Gastroesophageal sphincter (tissue), 4 donors: ENCODE measurements at places on chromosomes 3 and 15.

DNA sequence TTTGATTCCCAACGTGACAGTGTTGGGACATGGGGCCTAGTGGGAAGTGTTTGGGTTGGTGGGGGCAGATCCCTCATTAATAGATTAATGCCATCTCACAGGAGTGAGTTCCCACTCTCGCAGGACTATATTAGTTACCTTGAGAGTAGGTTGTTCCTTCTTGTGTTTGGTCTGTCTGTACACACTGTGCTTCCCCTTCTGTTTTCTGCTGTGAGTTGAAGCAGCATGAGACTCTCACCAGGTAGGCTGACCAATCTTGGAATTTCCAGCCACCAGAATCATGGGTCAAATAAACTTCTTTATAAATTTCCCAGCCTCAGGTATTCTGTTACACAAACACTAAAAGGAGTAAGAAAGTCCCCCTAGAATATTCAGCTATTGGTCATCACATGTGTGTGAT is 145.4 kb downstream of the ERC2 start:
- H3K27me3 ChIP-seq = no peaks in the 10 kb centered on the region
- no peaks in the 10 kb centered on the region for H3K36me3 ChIP-seq
- no peak overlapping the region for H3K27ac ChIP-seq
- no peaks in the 10 kb centered on the region for H3K4me1 ChIP-seq

DNA sequence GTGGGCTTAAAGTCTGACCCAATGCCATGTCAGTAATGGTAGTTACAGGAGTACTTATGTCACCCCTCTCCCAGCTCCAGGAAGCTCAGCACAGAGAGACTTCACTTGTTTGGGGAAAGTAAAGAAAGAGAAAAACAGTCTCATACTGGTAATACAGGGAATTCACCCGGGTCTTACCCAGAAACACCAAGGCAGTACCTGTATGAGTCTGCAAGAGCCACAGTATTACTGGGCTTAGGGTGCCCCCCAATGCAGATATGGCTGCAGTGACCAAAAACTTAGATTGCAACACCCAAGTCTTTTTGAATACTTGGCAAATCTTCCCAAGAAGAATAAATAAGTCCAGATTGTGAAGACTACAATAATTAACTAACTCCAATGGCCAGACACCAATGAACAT is 622.1 kb downstream of the IGSF11 start:
- H3K27ac ChIP-seq = no peak overlapping the region
- no peak for ATAC-seq
- H3K27me3 ChIP-seq = no peaks in the 10 kb centered on the region
- H3K4me1 ChIP-seq = no peaks in the 10 kb centered on the region
- H3K4me3 ChIP-seq = no peak overlapping the region
- H3K36me3 ChIP-seq = no peaks in the 10 kb centered on the region

- H3K4me1 ChIP-seq = no peaks in the 10 kb centered on the region
- H3K27me3 ChIP-seq = no peaks in the 10 kb centered on the region
- H3K36me3 ChIP-seq = no peaks in the 10 kb centered on the region
- no peak for ATAC-seq
These were observed 1151.0 kb downstream of the ZPLD1 start for GRCh38 chr3:103585809-103586208.

DNA sequence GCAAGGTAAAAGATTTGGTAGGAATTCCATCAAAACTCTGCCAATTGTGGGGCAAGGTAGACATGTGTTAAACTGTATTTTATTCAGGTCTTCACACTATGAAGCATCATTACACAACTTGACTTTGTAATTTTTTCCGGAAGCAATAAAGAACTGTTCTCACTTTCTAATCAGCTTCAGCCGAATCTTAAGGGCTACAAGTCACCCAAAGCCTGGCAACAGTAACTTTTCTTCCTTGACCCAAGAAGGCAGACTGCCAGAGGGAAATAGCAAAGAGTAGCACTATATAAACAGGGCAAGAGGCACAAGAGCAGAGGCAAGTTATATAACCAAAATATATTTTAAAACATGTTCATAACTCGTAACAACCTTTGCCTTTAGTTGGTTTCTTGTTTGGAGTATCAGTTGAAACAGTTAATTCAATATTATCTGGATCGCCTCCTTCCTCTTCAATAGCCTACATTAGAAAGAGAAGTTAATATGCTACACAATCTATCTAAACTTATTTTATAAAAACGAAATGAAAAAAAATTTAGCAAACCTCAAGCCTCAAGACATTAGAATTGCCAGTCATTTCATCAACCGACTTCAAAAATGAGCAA is 1.4 kb downstream of the SLTM start:
- no peaks in the 10 kb centered on the region for H3K27me3 ChIP-seq
- peaks cover 5% of the 10 kb centered on the region for H3K4me1 ChIP-seq
- H3K27ac ChIP-seq = peak overlapping the region; percentile 100
- H3K36me3 ChIP-seq = peaks cover 21% of the 10 kb centered on the region

DNA sequence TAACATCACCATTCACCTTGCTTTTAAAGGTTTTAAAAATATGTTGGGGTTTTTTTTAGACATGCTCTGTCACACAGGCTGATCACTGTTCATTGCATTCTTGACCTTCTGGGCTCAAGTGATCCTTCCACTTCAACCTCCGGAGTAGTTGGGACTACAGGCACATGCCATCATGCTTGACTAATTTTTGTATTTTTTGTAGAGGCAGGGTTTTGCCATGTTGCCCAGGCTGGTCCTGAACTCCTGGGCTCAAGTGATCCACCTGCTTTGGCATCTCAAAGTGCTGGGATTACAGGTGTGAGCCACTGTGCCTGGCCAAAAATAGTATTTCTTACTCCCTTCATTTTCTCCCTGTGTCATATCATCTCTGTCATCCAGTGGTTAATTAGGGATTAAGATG is 101.4 kb downstream of the PIK3R4 start:
- H3K27ac ChIP-seq = no peak overlapping the region
- ATAC-seq = no peak
- H3K4me1 ChIP-seq = no peaks in the 10 kb centered on the region
- H3K27me3 ChIP-seq = no peaks in the 10 kb centered on the region
- H3K4me3 ChIP-seq = no peak overlapping the region

GRCh38 chr3:9826815-9827573 is 16.8 kb downstream of the RPUSD3 start:
- ATAC-seq = no peak
- H3K27ac ChIP-seq = no peak overlapping the region
- no peak overlapping the region for H3K4me3 ChIP-seq
- H3K27me3 ChIP-seq = no peaks in the 10 kb centered on the region
- no peaks in the 10 kb centered on the region for H3K4me1 ChIP-seq
